ENCODE measurements at places on chromosomes 12 and 14. TPM values are rescaled to one million over a fixed set of nuclear protein-coding genes. Genes with fewer than 3 reads are reported as not detected.

CLEC4C gene
- total RNA-seq = not detected

TECPR2 gene
- 5.7 TPM for total RNA-seq

DNA sequence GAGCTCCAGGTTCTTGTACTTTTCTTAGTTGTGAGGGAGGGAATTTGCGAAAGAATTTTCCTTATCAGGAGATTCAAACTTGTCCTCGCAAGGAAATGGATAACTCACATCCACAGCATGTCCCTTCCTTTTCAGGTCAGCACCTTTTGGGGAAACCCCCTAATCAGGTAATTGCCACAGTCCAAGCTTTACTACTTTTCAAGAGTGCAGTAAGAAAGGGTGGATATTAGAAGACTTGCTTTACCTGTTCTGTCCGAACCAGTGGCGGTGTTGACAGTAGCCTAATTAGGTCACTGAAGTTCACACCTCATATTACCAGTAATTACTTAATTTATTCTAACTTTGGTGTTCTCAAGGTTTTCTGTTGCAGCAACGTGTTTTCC is 6.7 kb upstream of the C12orf50 start:
- no peak for DNase-seq

DNA sequence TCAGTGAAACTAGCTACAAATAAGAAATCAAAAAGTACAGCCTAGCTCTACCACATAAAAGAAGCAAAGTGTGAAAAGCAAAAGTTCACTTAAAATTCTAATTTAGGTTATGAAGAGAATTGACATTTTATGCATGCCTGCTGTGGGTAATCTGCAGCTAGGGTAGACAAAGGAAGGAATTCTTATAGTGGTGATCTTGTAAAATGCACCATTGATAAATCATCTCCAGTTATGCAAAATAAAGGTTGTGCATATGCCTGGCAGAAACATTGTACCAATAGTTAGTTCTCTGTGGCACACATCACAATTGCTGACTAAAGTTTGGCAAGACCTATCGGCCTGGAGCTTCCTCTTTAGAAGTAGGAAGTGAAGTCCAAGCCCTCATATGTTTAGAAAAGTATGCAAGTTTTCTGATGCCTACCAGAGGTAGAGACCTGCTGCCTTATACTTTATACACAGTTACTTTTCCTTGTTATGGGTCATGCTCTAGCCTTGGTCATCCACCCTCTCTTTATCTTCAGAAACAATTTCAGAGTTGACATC is 78.3 kb downstream of the TSHR start:
- no peak for DNase-seq

DNA sequence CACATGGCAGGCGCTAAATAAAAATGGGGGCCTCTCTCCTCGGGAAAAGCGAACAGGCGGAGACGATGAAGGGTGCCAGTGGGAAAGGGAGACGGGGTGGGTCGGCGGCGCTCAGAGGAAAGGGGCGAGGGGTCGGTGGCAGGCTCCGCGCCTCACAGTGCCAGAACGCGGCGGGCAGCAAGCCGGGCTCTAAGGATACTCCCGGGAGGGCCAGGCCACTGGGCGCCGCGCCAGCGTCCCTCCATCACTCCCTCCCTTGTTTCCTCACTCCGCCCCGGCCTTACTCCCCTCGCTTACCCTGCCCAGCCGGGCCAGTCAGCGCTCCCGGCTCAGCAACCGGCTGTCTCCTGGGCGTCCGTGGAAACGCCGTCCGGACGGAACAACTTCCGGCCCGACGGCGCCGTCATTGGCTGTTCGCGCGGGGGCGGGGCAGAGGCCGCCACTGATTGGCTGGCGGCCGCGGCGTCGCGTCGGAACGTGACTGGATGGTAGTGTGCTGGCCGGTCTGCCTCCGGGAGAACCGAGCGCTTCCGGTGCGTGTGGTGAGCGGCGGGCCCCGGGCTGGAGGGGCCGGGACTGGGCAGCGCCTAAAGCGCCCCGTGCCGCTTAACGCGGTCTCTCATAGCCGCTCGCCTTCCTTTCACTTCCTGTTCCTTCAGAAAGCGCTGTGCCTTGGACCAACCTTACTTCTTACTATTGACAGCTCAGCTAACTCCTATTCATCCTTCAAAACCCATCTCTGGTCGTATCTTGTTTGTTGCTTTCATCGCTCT is 53.0 kb downstream of the SLC25A47 start:
- DNase-seq = peak; percentile 98
